ENCODE measurements at places on chromosomes 5 and 9.

DNA sequence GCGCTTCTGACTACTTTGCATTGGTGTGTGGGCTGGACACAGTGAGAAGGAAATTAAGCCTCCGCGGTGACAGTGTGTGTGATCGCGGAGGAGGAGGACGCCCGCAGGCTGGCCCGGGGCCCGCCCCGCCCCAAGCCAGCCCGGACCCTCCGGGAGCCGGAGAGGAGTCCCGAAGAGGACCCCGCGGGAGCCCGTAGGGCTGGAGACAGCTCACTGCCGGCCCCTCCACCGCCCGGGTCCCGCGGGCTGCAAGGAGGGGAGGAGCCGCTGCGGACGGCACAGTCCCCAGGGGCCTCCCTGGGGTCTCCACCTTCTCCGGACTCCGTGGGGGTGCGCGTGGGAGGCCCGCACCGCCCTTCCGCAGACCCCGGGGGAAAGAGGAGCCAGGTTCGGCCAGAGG is 146.4 kb upstream of the ERCC6L2 start:
- DNase-seq: no peak

- DNase-seq: no peak
Observed at GRCh38 chr5:43415935-43416802, 4.0 kb upstream of the CCL28 start.

DNA sequence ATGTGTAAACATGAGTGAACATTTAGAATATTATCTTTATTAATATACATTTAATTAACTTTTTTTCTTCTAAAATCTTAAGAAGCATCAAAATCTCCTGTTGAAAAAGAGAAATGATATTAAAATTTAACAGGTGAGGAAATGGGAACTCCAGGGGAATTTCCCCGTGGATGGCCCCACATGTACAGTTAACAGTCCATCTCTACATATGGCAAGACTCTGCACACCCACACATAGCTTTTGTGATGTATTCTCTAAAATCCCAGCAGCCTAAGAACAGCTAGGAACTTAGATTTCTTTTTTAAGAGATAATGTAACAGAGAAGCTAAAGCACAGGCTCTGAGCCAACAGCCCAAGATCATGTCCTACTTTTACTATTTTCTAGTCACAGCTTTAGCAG is 556.3 kb upstream of the RGMB start:
- DNase-seq: no peak

DNA sequence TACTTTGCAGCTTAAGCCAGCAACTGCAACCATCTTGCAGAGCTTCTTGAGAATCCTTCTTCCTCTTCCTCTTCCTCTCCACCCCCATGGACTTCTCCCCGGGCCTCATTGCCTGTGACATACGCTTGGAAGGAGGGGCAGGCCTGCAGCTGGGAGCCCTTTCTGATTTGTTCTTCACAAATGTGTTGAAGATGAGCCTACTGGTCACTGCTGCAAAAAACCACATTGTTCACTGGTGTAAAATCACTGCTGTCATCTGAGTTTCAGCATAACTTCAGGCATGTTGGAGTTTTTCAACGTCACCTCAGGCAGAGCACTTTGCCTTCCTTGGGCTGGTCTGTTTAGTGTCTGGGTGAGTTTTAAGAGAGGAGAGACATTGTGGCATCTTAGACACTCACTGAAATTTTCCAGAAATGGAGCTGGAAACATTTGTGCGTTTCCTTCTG is 7.9 kb downstream of the TJP2 start:
- peak; percentile 51 for DNase-seq
